ENCODE measurements at places on chromosomes 5 and 9.

- no peak for DNase-seq
These were observed 393.8 kb downstream of the EBF1 start for GRCh38 chr5:158705901-158706300.

DNA sequence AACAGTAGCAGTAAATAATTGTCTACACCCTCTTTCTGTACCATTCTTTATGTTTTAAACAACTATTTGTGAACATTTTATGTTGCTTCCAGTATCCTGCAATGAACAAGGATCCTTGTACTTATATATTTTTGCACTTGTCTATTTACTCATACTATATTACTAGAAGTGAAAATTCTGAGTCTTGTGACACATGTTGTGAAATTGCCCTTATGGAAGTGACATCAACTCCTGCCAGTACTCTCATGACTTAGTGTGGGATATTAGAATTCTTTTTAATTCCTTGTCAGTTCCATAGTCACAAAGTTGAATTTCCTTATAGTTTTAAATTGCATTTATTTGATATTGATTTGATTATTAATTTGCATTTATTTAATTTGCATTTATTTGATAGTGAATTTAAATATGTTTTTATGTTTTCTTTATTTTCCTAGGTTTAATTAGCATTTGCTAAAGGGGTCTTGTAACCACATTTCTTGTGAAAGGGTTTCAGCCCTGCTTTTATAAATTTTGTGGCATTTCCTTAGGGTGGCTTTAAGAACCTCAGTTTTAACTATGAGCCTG, 27.7 kb downstream of the PARP8 start:
- peak; percentile 28 for DNase-seq

DNA sequence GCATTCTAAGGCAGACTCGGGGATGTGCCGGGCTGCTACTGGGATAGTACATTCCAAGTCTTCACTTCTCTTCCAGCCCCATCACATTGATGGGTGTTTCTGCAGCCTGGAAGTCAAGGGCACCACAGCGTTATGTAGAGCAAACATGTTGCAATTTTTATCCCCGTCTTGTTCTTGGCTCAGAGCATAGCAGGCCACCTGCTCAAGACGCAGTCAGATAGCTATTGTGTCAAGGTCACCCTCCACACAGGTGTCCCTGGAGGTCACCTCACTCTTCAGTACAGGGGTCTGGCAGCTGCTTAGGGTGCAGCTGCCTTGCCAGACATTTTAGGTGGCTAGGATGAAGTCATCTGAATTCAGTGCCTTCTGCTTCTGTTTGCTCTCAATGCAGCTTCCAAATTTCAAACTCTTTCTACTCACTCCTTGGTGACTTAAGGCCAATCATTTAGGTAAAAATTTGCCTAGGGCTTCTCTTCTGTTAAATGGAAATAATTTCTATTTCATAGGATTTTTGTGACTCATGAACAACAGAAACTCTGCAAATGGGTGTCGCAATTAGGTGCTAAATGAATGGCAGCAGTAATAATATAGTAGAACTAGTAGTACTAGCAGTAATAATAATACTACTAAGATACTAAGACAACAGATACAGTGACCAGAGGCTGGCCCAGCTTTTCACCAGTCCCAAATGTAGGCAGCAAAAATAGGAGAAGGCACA, 24.3 kb downstream of the KCNV2 start:
- DNase-seq = no peak

DNA sequence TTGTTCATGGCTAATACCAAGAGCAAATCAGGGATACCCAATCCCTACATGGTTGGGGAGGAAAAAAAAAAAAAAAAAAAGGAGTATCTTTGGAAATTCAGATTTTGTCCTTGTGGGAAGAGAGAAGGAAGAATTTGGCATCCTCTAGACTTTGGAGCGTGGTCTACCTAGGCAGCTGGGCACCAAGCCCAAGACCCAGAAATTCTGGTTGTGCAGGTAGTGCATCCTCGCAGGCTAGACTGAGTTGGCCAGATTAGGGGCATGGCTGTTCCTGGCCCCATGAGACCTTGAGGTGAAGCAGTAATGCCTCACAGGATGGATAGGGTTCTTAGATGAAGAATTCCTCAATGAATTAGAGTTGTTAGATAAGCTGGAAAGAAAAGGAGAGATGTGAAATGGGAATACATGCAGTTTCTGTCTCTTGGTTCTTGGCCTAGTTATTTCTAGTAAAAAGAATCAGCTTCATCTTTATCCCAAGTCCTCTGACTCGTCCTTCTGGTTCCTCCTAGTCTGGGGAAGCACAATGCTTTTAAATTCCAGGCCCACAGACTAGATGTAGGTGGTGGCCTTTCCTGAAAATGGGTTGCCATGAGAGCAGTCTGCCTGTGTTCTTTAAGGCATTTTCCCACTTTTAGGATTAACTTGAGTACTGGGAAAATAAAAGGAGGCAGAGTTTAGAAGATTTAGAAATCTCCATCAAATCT, 140.5 kb upstream of the RUSC2 start:
- DNase-seq = no peak

DNA sequence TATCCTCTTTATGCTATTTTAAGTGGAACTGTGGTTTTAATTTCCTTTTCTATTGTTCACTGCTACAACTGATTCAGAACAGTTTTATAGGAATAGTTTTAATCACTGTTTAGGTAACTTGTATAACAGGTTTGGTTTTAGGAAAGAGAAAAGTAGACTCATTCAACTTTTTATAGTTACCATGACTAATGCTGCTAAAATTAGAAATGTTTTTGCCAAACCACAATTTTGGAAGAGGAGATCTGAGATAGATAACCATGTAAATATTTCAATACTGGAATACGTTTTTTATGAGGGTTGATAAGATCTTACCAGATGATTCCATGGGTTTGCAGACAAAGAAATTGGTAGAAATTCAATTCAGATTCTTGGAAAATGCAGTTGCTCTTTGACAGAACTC, 404.6 kb upstream of the ARRDC3 start:
- DNase-seq = peak; percentile 66

DNA sequence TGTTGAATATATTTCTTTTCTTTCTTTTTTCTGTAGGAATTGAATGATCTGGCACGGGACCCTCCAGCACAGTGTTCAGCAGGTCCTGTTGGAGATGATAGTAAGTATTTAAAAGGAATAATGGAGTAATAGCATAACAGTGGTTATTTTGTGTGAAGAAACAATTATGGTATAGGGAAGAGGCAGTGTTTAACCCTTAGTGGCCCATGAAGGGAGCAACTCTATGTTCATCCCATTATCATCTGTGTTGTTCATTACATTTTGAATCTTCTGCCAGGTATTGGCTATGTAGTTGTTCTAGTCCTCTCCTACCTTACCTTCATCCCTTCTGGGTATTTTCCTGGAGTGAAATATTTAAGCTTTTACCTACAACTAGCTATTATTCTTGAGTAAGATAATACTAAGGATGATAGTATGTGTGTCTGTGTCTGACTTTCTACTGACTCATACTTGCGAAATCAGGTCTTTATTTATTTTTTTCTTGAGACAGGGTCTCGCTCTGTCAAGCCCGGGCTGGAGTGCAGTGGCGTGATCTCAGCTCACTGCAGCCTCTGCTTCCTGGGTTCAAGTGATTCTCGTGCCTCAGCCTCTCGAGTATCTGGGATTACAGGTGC, 39.3 kb downstream of the UBE2D2 start:
- DNase-seq = peak; percentile 73

- no peak for DNase-seq
These were observed 40.7 kb downstream of the TRIP13 start for GRCh38 chr5:933251-933861.

DNA sequence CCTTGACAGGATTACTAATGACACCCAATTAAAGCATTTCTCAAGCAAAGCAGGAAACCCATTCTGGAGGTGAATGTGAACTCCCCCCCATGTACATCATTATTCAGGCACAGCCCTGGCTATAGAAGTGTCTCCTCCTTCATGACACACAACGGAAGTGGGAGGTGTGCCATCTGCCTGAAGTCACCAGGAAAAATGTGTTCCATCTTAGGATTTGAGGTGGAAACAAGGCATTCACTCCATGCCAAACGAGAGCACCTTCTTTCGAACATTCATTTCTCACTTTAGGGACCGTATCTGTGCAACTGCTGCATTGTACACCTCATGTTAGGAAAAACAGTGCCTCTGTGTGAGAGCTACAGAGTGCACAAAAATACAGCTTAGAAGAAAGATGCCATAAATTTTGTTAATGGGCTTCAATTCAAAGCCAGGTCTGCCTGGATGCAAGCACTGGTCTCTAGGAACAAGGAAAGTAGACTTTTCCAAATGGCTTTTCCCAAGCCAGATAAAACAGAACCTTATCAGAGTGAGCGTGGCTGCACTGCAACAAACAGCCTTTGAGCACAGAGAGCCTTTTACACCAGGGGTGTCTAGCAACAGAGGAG, 19.4 kb downstream of the GOLM1 start:
- no peak for DNase-seq

DNA sequence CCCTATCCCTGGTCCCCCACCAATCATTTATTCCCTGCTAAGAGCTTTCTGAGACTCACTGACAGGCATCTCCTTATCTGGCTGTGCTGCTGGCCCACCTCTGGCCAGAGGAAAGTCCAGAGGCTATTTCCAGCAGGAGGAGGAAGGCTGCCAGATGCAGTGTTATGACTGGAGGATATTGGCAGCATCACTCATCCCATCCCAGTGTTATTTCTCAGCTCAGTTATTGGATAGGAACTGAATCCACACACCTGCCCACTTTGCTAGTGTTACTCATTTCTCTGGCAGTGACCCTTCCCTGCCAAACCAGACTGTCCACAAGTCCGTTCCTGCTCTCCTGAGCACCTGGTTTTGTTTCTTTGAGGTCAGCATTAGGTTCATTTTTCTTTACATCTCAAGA, 228.2 kb downstream of the GRIA1 start:
- DNase-seq = peak; percentile 48

- no peak for DNase-seq
These were observed 326.7 kb upstream of the RFX3 start for GRCh38 chr9:3852545-3852944.

- DNase-seq = peak; percentile 38
These were observed 168.7 kb upstream of the GNA14 start for GRCh38 chr9:77816641-77817341.

- no peak for DNase-seq
These were observed 169.2 kb downstream of the COX7C start for GRCh38 chr5:86786955-86787354.

DNA sequence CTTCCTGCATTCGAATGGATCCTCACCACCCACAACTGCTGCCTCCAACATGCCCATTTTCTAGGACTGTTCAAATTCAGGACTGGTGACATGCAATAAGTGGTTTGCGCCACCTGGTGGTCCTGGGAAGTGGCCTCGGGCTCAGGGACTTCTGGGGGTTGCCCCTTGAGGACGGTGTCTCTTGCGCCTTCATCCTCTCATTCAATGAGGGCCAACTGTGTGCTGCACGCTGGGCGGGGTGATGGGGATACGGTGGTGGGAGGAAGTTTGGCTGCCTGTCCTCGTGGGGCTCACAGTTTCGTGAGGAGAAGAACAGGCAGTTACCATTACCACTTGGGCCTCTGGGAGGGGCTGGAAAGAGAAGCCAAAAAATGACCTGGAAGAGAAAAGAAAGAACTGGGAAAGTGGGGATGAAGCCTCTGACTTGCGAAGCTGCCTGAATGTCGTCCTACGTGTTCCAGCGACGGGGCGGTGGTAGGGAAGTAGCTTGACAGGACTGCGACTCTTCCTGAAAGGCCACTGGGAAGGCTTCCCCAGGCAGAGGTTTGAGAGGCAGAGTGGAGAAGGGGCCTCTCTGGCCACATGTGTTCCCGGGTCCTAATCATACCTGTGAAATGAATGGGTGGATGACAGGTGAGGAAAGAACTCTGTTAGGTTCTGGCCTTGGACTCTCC, 49.0 kb downstream of the PSD2 start:
- peak; percentile 71 for DNase-seq

DNA sequence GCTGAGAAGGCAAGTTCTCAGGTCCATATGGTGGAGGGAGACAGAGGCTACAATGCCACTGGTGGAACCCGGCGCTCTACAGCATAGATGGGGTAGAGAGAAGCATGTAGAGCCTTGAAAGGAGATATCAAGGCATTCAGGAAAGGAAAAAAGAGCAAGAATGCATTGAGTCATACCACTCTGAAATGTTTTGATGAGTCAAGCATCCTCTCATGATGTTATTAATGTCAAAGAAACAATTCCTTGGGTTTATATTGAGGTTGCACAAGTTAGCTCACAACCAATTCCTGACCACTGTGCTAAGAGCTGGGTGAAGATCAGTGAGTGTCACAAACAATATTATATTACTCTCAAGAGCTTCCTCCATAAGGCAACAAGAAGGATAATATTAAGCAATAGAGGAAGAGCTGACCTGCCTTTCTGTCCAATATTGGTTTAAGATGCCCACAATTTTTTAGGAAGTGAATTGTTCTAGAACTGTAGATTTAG, 178.0 kb downstream of the RFK start:
- peak; percentile 98 for DNase-seq

DNA sequence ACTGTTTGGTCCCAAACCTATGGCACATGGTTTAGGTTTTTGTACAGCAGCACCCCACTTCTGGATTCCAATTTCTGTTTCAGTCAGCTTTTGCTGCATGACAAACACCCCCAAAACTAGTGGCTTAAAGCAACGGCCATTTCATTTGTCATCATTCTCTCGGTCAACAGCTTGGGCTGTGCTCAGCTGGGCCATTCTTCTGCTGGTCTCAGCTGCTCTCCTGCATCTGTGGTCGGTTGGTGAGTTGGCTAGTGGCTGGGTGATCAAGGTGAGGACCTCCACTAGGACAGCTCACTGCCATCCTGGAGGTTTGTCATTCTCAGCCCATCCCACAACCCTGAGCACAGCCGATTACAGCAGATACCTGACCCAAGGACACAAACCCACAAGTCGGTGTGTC, 24.8 kb upstream of the PPP1R26 start:
- no peak for DNase-seq

GRCh38 chr5:62112689-62113228, 193.2 kb upstream of the KIF2A start:
- DNase-seq = peak; percentile 19

- no peak for DNase-seq
These were observed 27.4 kb downstream of the JMY start for GRCh38 chr5:79263290-79263689.

GRCh38 chr5:133741818-133742355, 129.5 kb upstream of the FSTL4 start:
- no peak for DNase-seq

DNA sequence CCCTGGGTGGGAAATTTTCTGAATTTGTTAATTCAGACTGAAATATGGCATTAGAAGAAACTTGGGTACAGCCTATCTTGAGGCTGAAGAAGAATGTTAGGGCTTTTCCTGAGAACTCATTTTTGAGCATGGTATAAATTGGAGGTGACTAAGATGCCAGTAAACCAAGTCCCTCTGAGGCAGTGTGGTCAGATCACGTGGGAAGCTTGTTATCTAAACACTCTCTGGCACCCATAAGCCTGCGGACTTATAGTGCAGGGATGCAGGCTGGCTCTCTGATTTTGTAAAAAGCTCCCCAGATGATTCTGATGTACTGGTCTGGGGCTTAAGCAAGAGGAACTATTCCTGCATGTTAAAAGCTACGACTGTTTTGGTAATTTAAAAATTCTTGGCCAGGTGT, 34.3 kb downstream of the MTMR12 start:
- DNase-seq = peak; percentile 58

All from fibroblast of lung (primary cell).